HTR-8/SVneo (cell line): ENCODE measurements at places on chromosomes 7 and 10.

- no peak for DNase-seq
Observed at GRCh38 chr7:122299624-122300210, 4.8 kb downstream of the FEZF1 start.

- no peak for DNase-seq
Observed at GRCh38 chr7:104642560-104642959, 314.2 kb downstream of the LHFPL3 start.

DNA sequence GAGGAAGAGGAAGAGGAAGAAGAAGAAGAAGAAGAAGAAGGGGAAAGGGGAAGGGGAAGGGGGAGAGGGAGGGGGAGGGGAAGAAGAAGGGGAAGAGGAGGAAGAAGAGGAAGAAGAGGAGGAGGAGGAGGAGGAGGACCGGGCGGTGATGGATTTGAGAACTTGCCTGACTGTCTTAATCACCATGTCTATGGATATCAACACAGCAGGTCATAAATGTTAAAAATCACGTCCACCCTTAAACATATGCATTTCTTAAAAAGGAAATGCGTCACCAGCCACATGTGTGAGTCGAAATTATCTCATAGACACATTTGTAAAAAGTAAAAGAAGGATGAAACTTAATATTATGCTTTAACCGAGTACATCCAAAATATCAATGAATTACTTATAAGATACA, 42.1 kb upstream of the INSIG1 start:
- DNase-seq = no peak

GRCh38 chr7:109479388-109479787, 909.7 kb downstream of the DNAJB9 start:
- DNase-seq = no peak

- peak; percentile 75 for DNase-seq
Observed at GRCh38 chr7:43572516-43573049, 10.3 kb upstream of the STK17A start.

DNA sequence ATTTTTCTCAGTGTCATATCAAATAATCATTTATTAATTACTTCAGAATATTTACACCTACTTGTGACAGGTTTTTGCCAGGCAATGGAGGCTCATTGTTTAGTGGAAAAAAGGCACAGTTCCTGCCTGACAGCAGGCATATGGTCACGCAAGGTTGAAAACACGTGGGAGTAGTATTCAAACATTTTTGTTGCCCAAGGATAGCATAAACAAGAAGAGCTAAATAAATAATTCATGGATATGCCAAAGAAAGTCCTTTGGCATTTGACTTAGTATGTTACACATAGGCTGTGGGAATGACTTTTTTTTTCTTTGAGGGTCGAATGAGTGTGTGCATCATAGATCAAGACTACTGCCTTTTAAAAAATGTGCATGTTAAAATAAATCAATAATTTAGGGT, 120.5 kb upstream of the SEMA3E start:
- no peak for DNase-seq

DNA sequence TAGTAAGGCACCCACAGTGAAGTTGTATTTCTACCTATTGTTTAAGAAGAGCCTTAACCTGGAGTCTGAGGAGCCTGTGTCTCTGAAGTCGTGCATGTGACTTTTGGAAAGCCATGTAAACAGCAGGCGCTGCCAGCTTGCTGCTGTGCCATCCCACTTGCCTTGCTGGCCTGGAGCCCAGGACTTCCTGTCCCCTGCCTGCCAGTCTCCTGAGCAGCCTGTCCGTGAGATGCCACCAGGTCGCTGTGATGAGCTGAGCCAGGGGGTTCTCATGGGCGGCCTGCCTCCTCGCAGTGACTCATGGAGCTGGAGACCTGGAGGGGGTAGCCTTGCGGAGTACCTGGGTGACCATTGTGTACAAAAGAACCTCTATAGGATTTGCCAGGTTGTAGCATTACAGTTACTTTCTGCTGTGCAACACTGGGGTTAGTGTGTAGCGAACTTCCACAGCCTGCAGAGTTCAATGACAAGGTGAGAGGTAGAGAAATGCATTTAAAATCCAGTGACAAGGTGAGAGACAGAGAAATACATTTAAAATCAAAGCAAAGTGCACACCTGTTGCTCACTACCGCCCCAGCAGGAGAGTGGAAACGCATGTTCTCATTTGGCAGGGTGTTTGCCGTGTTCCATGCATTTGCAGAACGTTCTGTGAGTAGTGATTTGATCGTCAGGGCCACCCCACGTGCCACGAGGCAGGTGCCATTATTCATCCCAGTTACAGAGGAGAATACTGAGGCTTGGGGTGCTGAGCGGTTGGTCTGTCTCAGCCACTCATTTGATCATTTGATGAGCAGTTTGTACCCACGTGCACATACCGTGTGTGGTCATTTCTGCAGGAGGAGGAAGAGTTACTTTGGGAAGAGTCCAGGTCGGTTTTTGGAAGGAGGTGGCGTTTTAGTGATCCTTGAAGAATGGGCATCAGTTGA, 36.6 kb upstream of the BHLHA15 start:
- DNase-seq = no peak

DNA sequence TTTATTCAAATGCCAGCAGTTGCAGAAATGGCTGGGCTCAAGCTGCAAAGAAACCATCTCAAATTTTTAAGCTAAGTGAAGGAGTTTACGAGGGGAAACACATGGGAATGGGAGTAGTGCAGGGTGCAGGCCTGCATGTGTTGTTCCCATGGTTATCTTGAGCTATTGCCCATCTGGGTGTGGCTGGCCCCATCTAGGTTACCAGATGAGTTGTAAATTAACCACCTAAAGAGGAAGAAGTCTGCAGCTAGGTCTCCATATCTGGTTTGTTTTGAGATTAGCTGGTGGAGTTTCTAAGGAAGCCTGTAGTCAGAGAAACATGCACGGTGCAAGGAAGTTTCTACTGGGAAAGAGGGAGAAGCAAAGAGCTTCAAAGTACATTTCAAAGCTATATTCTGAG, 23.3 kb upstream of the STEAP2 start:
- no peak for DNase-seq

GRCh38 chr10:88986549-88987242, 3.9 kb upstream of the FAS start:
- DNase-seq = no peak

DNA sequence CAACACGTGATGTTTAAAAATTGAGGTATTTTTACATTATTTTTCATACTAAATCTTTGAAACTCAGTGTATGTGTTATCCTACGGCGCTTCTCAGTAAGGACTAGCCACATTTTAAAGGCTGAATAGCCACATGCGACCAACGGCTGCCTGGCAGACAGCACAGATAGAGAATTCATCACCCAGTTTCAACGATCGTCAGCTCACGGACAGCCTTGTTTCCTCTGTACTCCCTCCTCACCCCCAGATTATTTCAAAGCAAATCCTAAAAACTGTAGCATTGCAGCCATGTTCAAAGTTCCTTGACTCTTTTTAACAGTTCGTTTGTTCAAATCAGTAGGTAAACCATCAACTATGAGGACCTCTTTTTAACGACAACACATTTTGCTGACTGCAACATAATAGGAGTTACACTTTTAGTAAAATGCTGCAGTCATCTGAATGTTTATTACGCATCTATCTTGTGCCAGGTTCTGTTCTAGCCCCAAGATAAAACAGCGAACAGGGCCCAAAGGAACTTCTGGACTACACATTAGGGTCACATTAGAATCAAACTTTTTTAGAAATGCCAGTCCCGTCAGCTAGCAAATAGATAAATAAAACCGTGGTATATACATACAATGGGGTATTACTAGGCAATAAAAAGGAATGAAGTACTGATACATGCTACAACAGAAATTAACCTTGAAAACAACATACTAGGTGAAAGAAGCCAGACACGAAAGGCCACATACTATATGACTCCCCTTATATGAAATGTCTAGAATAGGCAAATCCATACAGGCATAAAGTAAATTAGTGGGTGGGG, 5.7 kb downstream of the OSBPL3 start:
- no peak for DNase-seq

GRCh38 chr10:95655571-95656290, 780 bp downstream of the ALDH18A1 start:
- DNase-seq = peak; percentile 7

DNA sequence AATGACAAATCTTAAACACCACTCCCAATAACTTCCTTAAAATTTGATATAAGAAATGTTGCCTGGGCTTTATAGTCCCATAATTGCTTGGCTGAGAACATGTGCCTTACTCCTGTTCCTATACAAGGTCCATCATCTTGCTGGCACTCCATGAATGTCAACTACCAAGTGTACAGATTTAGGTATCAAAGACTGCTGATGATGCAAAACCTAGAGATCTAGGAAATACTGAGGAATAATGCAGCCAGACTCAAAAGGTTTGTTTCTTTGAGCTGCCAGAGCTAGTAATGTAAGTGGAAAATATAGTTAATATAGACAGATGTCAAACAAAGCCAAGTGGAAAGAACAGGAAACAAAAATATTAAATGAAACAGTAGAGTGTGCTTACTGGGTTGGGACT, 121.1 kb downstream of the DYNC1I1 start:
- DNase-seq = no peak

GRCh38 chr10:103139803-103140202, 53.3 kb downstream of the NT5C2 start:
- DNase-seq = no peak

GRCh38 chr7:70183278-70183677, 585.0 kb downstream of the AUTS2 start:
- no peak for DNase-seq

- DNase-seq = peak; percentile 68
Observed at GRCh38 chr10:77391605-77392235, 245.9 kb downstream of the KCNMA1 start.

GRCh38 chr10:119245272-119245671, 37.9 kb downstream of the GRK5 start:
- DNase-seq = no peak

GRCh38 chr7:41702635-41703371, at the start of gene INHBA:
Gene INHBA, minus strand, starts transcription at chr7:41703090. Its CDS starts 2,716 bp downstream, at chr7:41700374.
- DNase-seq = no peak

- peak; percentile 37 for DNase-seq
Observed at GRCh38 chr10:72802332-72802731, 91.2 kb upstream of the OIT3 start.

- DNase-seq = no peak
Observed at GRCh38 chr10:46025406-46025805, 5.0 kb downstream of the NCOA4 start.
